ENCODE measurements at places on chromosomes 16 and 17.

GRCh38 chr17:19281161-19281560 is 44.0 kb downstream of the EPN2 start:
- no peak for ATAC-seq

DNA sequence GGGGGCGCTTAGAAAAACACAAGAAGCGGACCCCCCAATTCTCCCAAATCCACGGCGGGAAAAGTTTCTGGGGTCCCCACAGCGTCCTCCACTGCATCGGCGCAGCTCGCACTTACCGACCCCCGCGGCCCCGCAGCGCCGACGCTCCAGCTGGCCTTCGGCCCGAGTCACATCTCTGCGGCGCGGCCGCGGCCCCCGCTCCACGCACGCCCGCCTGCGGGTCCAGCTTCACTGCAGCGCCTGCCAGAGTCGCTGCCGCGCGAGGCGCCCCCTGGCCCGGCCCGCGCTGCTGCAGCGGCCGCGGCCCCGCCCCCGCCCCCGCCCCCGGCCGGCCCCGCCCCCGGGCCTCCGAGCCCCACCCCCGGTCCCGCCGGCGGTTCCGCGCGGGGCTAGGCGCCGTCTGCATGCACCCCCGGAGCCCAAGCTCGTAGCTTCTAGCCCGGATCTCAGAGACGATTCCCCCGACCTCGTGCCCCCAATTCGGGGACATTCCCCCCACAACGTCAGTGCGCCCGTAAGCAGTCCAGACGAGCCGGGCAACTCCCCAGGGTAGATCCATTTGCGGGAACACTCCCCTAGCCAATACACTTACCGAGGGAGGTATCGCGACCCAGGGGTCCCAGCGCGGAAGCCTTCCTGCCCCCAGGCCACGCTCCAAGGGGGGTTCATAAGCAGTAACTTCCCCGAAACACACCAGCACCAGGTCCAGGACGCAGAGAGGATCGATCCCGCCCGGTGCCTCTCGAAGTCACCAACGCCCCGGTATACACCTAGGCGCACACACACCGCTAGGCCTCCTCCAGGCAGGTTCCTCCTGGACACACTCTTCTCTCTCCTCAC is at the start of gene GPRC5B:
GPRC5B (minus strand) TSS at position 238 of the 840 bp plus-strand sequence. CDS start 12,003 bp downstream, outside the sequence.
- ATAC-seq = peak; percentile 63

- ATAC-seq = no peak
These were observed 30.9 kb upstream of the KCNJ12 start for GRCh38 chr17:21345236-21345635.

- ATAC-seq = no peak
These were observed 60.4 kb upstream of the IRX6 start for GRCh38 chr16:55263271-55264250.

- no peak for ATAC-seq
These were observed 13.6 kb downstream of the HSD11B2 start for GRCh38 chr16:67444259-67445125.

GRCh38 chr16:75227361-75228142 is 8.8 kb downstream of the CTRB1 start:
- no peak for ATAC-seq

GRCh38 chr16:49484451-49484849 is 110.8 kb downstream of the C16orf78 start:
- ATAC-seq = peak; percentile 89

DNA sequence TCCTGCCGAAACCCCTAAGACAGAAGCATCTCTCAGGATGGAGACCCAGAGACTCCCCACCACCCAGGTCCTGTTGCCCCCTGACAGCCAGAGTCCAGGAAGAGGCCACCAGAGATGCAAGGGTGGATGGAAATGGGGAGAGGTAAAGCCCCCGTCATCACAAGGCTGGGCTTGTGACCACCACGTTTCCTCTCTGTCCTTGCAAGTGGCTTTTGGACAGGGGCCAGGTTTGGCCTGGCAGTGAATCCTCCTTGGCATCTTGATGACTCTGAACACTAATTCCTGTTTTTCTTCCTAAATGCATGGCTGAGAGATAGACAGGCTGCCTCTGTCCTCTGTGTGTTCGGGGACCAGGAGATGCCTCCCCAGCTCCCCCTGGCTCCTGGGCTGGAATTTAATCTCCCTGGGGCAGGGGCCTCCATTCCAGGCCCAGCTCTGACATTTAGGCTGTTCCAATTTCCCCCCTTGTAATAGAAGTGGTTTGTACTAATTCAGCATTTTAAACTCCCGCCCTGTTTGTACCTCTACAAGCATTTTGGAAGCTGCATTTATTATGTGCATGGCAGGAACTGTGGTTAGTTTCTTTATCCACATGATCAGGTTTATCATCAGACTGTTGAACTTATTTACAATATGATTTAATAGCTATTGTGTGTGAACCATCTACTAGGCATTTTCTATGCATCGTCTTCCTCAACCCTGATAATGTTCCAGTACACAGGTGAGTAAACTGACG is 116.1 kb upstream of the IRX6 start:
- ATAC-seq = no peak

- ATAC-seq = no peak
These were observed 61.0 kb upstream of the RBBP6 start for GRCh38 chr16:24478401-24478800.

GRCh38 chr17:21539146-21539545 is 153.2 kb upstream of the KCNJ18 start:
- no peak for ATAC-seq

DNA sequence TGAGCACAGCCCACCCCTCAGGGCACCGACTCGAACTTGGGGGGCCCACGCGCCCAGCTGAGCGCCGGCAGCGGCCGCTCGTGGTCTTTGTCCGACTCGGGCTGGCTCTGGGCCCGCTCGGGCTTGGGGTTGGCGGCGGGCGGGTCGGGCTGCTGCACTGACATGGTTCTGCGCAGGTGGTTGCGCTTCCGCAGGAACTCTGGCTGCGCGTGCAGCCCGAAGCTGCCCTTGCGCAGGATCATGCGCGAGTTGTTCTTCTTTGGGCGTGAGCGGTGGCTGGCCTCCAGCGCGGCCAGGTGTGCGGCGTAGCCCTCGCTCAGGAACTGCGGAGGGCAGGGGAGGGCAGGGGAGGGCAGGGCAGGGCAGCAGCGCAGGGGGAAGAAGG is 11.1 kb downstream of the PIMREG start:
- ATAC-seq = no peak

DNA sequence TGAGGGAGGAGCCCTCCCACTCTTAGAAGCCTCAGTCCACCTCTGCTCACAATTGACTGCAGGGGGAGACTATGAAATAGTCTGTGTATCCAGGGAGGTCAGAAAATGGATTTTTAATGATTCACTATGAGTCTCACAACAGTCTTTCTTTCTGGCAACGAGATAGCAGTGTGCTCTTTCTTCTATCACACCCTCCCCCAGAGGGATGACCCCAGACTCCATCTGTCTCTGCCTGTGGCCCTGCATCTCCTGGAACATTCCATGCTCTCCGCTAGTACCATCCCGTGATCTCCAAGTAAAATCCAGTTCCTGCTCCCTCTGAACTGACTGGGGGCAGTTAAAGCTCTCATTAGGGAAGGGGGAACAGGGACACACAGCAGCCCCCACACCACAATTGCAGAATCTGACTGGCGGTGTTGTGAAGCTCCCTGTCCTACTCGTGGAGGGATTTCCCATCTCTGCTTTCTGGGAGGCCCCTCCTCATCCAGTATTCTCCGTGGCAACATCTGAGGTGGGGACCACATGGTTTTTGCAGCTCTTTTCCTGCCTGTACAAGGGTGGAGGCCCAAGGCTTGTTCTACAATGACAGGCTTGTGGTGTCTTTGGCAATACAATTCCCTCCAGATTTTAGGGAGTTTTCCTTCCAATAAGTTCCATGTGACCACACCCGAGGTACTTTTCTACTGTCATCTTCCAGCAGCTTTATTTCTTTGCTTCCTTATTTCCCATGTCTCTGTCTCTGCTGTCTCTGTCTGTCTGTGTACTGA is 19.4 kb downstream of the NATD1 start:
- ATAC-seq = no peak

- ATAC-seq = no peak
These were observed 3.0 kb downstream of the CACNG1 start for GRCh38 chr17:67047382-67047781.

DNA sequence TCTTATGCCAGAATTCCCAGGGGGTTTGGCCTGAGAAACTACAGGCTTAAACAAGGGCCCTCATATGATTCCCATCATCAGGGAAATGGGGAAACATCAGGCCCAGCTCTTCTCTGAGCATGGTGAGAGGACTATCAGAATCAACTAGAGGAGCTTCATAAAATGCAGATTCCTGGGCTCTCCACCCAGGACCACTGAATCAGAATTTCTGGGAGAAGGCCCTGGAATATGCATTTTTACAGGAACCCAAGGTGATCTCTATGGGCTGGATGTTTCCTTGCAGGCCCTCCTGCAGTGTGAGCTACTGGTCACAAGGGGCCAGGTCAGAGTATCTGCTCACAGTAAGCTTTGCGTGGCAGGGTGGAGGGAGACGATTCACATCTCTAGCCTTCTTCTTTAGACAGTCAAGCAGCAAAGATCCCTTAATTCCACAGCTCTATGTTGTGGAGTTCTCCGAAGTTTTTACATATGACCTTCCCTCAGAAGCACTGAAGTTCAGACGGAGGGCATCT is 38.8 kb upstream of the HOXB13 start:
- peak; percentile 40 for ATAC-seq

DNA sequence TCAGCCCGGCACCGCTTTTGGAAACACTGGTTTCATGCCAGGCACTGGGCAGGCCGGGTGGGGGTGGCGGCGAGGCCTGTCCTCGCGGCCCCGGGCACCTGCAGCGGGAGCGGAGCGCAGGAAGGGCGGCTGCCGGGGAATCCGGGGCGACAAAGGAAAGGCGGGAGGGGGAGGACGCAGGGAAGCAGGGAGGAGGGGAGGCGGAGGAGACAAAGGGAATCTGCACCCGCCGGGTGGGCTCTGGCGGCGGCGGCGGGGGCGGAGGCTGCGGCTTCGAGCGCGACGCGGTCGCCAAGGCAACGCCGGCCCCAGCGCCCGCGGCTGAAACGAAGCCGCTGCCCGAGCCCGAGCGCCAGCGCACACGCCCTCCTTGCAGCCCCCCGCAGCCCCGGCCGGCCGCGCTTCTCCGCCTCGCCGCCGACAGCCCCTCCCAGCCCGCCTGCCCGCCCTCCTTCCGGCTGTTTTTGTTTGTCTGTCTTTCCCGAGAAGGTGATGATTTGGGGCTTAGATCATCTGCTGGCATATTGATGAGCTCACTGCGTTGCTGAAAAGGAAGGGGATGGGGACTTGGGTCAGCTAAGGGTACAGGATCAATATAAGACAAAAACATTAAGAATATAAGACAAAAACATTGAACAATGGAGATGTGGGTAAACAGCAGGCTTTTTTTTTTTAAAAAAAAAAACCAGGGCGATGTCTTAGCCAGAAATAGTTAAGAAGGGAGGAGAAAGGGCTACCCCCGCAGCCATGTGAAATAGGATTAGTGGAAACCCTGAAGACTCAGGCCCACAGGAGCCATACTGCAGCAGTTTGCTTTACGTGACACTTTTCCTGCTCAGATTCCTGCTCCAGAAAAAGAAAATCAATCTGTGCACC is 32.7 kb downstream of the CDK5R1 start:
- peak; percentile 88 for ATAC-seq

GRCh38 chr17:49634485-49634860 is 43.4 kb downstream of the SPOP start:
- no peak for ATAC-seq

- ATAC-seq = no peak
These were observed 329.0 kb downstream of the MAF start for GRCh38 chr16:79271583-79271982.

DNA sequence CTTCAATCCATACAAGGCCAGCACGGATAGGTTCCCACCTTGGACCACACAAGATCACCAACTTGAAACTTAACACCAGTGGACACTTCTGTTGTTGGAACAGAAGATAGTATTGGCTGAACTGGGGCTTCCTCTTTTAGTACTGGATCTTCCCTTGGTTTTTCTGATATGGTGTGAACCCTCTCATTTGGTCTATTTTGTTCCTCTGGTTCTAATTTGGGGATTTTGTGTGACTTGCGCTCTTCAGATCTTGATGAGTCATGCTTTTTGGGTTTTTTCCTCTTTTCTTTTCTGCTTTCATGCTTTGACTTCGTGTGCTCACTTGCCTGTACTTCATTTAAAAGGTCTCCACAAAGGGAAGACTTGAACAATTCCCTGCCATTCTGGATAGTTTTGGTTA is 39.0 kb downstream of the SOST start:
- no peak for ATAC-seq

- ATAC-seq = peak; percentile 96
These were observed 118.9 kb downstream of the AATF start for GRCh38 chr17:37067555-37068111.

- no peak for ATAC-seq
These were observed 28.1 kb downstream of the VWA3A start for GRCh38 chr16:22120440-22120839.

GRCh38 chr16:35308674-35309073 is 1849.3 kb downstream of the TP53TG3F start:
- ATAC-seq = no peak

- no peak for ATAC-seq
These were observed 124.9 kb downstream of the SOCS1 start for GRCh38 chr16:11130978-11131665.

GRCh38 chr16:6645768-6646568 is 686.7 kb upstream of the RBFOX1 start:
- no peak for ATAC-seq

DNA sequence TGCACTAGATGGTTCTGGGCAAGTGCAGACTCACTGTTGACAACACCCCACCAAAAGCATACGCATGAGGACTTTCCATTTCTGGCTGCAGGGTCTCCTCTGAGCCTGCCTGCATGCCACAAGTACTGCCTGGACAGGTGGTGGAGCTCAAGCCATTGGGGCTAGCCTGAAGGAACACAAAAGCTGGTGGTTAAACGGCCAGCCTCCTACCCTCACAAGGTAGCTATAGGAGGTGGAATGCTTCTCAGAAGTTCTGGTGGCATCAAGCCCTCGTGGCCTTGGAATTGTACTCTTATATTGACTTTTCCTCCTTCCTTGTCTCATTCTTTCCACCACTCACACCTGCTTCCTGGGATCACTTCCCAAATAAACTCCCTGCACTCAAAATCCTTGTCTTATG is 56.6 kb upstream of the BCAR1 start:
- no peak for ATAC-seq

GRCh38 chr17:17900615-17901520 is 64.1 kb upstream of the SREBF1 start:
- peak; percentile 90 for ATAC-seq
